ENCODE measurements at places on chromosomes 7 and 10.

DNA sequence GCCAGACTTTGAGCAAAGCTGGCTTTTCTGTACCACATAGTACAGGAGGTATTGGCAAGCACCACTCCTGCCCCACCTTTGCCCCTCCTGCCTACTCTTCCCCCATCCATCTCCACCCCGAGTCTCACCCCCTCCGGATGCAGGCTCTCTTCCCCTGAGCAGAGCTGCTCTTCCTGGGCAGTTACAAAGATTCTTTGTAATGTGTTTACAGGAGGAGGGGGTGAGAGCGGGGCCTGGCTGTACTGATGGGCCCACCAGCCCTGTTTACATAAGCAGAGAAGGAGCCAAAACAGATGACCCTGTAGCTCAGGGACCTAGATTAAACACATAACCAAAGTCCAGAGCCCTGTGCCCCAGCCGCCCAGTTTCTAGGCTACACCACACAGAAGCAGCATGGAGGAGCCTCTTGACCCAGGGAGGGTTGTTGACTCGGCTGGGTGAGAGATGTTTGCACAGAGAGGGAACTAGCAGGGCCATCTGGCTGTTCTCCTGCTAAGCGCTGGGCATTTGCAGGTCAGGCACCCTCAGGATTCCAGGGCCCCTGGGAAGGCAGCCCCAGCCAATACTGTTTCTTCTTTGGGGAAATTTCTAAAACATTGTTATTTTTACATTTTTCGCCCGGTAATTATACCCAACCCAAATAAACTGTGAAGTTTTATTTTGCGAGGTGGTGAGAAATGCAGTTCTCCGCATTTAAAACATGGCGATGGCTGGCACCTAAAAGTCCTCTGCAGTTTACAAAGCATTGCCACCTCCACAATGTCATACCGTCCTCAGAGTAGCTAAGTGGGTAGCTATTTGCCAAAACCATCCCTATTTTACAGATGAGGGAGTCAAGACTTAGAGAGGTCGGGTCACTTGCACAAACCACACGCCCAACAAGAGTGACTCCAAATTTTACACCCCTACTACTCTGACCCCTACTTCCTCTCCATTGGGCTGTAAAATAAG, 11.4 kb upstream of the ZKSCAN1 start:
- DNase-seq: no peak

DNA sequence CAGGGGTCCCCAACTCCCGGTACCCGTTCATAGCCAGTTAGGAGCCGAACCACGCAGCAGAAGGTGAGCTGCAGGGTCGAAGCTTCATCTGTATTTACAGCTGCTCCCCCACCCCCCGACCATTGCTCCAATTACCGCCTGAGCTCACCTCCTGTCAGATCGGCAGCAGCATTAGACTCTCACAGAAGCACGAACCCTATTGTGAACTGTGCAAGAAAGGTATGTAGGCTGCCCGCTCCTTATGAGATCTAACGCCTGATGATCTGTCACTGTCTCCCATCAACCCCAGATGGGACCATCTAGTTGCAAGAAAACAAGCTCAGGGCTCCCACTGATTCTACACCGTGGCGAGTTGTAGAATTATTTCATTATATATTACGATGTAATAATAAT, 14.6 kb upstream of the AZGP1 start:
- DNase-seq: no peak

- DNase-seq: no peak
Observed at GRCh38 chr10:131436458-131436857, 124.9 kb upstream of the TCERG1L start.

GRCh38 chr10:241451-241850, 106.2 kb downstream of the ZMYND11 start:
- no peak for DNase-seq

- no peak for DNase-seq
Observed at GRCh38 chr10:72679838-72680241, 12.1 kb upstream of the MCU start.

- DNase-seq: no peak
Observed at GRCh38 chr7:70356787-70357328, 758.6 kb downstream of the AUTS2 start.

DNA sequence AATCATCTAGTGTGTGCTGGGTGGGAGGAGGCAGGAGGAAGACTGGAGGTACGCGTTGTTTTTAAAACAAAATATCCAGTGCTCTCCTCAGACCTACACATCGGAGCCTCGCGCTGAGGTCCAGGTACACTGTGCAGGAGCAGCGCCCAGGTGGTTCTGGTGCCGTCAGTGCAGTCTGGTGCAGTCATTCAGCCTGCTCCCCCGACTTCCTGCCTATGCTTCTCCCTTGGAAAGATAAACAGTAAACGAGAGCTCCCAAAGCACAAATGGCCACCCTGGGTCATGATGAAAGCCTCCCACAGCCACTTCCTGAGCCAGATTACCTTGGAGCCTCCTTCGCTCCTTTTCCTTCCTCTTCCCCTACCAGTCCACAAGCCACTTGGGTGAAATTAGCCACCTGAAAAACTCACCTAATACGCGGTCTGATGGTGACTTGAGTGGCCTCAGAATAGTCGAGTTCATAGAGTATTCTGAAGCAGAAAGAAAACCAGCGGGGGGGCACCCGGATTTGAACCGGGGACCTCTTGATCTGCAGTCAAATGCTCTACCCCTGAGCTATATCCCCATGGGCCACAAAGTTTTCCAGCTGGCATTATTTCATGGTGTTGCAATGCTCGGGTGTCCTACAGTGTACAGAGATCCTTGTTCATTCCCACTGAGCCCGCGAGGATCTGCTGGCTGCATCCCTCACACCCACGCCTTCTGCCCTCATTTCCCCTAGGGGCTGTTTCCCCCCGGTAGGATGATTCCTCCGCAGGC, 82.5 kb downstream of the ZNF467 start:
- peak; percentile 98 for DNase-seq

- no peak for DNase-seq
Observed at GRCh38 chr7:102890292-102890970, 22.4 kb upstream of the LRRC17 start.

GRCh38 chr7:2157473-2158279, 75.1 kb downstream of the MAD1L1 start:
- DNase-seq: peak; percentile 50

- DNase-seq: no peak
Observed at GRCh38 chr7:127974446-127975035, 56.7 kb downstream of the LRRC4 start.

DNA sequence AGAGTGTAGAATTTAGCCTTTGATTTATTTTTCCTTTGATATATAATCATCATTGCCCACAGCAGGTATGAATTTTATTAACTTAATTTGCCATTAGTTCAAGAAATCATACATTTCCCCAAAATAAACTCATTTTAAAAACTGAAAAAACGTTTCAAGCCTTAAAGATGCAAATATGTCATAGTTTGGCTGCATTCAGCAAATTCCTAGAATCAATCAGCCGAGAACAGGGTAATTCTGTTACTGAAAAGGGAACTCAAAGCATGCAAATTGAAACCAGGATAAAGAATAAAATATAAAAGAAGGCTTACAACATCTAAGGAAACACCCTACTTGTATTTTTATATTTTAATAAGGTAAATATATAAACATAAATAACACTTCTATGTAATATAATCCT, 233.8 kb upstream of the PRKCQ start:
- no peak for DNase-seq

DNA sequence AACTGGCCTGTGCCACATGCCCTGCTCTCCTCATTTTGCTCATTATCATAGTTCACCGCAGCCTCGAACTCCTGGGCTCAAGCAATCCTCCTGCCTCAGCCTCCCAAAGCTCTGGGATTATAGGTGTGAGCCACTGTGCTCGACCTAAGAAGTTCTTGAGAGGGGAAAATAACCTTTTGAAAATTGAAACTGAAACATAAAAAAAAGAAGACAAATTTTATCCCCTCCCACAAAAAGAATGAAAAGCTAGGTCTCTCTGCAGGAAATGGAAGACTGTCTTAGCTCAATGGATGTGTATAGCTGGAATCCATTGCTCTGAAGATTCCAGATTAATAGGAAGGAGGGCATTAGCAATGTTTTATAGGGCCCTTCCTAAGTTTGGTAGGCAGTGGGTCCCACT, 2.0 kb upstream of the EXOC6 start:
- DNase-seq: no peak

- no peak for DNase-seq
Observed at GRCh38 chr10:52248697-52249306, 65.3 kb upstream of the DKK1 start.

DNA sequence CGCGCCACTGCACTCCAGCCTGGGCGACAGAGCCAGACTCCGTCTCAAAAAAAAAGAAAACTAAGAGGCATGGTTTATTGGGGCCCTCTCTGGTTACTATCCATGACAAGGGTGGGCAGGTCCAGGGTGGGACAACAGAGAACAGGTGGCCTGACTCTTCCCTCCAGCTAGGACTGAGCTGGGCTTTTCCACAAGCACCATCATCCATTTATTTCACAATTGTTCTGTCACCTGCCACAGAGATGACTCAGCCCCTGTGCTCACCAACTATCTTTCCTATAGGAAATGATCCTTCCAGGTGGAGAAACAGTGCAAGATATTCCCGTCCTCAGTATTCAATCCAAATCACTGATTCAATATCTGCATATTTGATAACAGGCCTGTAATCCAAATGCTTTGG, 44.9 kb upstream of the MYL10 start:
- DNase-seq: no peak

DNA sequence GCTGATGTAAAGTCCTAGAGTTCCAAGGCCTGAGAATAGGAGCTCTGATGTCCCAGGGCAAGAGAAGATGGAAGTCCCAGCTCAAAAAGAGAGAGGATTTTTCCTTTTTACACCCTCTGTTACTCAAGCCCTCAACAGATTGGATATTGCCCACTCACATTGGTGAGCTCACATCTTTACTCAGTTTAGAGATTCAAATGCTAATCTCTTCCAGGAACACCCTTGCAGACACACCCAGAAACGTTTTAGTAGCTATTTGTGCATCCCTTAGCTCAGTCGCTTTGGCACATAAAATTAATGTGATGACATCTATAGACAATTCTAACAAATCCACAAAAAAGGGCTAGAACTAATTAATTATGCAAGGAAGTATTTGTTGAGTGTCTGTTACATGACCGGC, 27.1 kb downstream of the ARMC3 start:
- DNase-seq: no peak

GRCh38 chr7:84139986-84140729, 54.4 kb downstream of the SEMA3A start:
- DNase-seq: no peak

GRCh38 chr7:105046414-105046813, 32.4 kb downstream of the KMT2E start:
- DNase-seq: no peak

GRCh38 chr7:16747102-16747501, 6.5 kb upstream of the TSPAN13 start:
- DNase-seq: peak; percentile 68

DNA sequence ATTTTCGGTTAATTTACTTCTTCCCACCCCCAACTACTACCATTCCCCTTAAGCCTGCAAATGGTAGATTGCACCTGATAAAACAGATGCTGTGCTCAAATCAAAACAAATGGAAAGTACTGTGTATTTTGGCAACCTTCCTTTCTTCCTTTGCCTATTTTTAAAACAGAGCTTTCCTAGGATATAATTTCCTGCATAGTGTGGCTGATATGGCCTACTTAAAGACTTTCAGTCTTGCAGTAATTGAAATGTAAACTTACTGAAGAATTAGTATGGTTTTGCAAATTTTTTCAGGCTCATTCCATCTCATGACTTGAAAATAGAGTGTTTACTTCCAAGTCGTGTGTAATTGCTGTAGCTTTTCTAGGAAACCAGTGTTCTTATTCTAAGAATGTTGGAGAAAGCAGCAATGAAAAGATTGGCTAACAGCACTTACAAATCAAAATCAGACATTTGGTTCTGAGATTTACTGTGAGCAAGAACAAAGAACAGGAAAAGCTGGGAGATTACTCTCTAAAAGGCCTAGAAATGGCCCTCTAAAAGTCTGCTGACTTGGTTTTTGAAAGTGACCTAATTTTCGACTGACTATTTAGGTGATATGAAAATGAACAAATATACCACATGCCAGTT, 52.0 kb downstream of the REEP3 start:
- peak; percentile 24 for DNase-seq

DNA sequence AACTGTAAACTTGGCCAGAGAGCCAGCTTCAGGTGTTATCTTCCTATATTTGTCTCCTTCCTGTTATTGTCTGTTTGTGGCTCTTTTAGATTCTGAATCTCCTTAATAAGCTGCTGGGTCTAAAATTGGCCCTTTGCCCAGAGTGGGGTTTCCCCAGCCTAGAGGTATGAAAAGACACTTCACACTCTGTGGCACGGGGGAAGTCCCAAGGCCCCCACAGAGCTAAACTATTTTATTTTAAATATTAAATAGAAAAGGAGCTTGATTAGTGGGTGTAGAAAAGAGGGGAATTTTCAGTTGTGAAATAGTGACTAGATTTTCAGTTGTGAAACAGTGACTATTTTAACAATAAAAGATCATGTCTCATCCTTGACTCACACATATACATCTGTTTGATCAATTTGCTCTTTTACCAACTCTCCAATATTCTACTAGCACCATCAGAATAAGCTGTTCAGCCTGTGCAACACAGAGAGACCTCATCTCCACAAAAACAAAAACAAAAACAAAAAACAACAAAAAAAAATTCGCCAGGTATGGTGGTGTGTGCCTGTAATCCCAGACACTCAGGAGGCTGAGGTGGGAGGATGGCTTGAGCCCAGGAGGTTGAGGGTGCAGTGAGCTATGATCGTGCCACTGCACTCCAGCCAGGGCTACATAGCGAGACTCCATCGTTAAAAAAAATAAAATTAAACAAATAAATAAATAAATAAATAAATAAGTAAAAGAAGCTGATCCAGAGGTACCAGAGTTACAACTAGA, 24.9 kb upstream of the ADO start:
- no peak for DNase-seq

- no peak for DNase-seq
Observed at GRCh38 chr10:94172332-94172731, 178.6 kb downstream of the PLCE1 start.

GRCh38 chr7:141695803-141696289, 6.1 kb downstream of the DENND11 start:
- no peak for DNase-seq

DNA sequence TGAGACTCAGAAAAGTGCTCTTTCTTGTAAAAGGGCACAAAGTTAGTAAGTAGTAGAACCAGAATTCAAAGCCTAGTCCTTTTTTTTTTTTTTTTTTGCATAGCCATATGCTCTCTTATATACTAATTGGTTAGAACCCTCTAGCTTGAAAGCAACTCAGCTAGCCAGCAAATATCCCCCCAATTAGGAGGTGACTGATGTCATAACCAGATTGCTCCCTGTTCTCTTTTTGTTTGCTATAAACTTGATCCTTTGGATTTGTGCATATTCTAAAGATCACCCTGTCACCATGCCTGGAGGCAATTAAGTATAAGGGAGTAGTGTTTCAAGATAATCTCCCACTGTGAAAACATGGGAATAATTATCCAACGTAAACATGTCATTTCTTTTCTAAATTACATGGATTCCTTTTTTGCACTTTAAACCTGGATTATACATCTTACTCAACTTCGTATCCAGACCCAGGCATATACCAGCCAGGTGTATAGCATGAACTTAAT, 963.4 kb downstream of the CNTNAP2 start:
- DNase-seq: no peak

GRCh38 chr7:132002343-132002968, 446.0 kb upstream of the PODXL start:
- no peak for DNase-seq

Data from DMS 273 treated with DMSO at 0.1 percent for 48 hours (cell line).